ENCODE measurements at places on chromosomes 12 and 14.

- DNase-seq, result no peak
Measured at GRCh38 chr12:3544296-3544965, 53.4 kb downstream of the PRMT8 start.

DNA sequence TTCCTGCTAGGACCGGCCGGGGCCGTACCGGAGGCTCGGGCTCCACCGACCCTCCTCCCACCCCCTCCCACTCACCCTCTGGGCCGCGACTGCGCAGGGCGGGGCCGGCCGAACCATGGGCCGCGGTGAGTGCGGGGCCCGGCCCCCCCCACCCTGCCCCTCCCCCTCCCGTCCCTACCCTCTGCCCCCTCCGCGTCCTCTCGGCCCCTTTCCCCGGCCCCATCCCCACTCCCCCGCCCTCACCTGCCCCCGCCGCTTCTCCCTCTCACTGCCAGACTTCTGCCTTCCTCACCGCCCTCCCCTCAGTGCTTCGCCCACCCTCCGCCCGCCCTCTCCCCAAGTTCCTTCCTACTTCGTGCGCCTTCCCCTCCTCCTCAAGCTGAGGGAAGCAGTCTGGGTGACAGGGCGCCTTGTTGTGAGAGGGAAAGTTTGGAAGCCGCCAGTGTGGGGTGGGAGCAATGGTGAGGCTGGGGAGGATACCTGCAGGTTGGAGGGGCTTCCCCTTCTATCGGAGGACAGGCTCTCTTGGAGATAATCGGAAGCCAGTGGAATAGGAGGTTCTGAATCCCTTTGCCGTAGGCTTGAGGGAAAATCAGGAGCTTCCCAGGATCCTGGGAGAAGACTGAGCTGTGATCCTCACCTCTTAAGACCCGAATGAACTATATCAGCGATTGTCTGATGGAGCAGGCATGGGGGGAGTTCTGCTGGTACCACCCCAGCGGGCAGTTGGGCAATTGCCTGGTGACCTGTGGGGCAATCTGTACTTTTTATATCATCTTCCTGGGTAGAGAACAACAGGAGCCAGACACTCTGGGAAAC, 472 bp downstream of the MBD6 start:
- no peak for DNase-seq

GRCh38 chr14:87254331-87254874, 738.6 kb downstream of the GALC start:
- no peak for DNase-seq

DNA sequence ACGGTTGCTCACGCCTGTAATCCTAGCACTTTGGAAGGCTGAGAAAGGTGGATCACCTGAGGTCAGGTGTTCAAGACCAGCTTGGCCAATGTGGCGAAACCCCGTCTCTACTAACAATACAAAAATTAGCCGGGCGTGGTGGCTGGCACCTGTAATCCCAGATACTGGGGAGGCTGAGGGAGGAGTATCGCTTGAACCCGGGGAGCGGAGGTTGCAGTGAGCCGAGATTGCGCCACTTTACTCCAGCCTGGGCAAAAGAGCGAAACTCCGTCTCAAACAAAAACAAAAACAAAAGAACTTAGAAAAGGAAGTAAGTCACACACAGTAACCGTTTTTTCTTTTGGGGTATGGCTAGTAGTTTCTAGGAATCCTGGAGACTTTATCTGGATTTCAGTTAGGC, 1.7 kb upstream of the PALS1 start:
- no peak for DNase-seq

DNA sequence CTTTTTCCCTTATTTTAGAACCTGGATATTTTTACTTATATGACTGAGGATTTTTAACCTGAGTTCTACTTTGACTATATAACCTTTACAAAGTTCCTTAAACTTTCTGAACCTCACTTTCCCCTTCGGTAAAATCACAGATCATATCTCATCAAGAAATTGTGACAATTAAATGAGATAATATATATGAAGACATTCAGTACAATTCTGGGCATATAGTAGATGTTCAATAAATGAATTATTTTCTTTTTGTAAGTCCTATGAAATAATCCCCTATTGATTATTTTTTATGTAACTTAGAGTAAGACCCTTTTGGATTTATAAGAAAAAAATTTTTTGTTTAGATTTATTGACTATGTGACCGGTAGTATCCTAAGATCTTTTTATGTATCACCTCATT, 17.6 kb upstream of the FAM177A1 start:
- no peak for DNase-seq

GRCh38 chr12:27524494-27524835, 459 bp downstream of the PPFIBP1 start:
- DNase-seq, result no peak

GRCh38 chr12:75660107-75660530, 148.7 kb upstream of the KRR1 start:
- DNase-seq, result no peak

DNA sequence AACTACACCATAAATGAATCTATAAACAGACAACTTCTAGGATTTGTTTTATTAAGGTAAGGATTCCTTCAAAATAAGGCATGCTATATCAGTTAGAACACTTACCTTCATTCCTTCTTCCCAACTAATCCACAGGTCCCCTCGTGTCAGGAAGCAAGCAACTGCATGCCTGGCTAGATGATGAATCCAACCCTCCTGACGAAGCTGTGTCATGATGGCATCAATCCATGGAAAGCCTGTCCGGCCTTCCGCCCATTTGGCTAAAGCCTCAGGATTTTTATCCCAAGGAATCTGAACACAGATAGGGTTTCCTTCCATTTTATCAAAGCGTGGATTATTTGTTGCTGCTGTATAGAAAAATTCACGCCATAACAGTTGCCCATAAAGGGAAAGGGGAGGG, 12.5 kb upstream of the MTERF2 start:
- DNase-seq, result no peak

- DNase-seq, result no peak
Measured at GRCh38 chr12:55893723-55894122, 34.0 kb downstream of the PYM1 start.

DNA sequence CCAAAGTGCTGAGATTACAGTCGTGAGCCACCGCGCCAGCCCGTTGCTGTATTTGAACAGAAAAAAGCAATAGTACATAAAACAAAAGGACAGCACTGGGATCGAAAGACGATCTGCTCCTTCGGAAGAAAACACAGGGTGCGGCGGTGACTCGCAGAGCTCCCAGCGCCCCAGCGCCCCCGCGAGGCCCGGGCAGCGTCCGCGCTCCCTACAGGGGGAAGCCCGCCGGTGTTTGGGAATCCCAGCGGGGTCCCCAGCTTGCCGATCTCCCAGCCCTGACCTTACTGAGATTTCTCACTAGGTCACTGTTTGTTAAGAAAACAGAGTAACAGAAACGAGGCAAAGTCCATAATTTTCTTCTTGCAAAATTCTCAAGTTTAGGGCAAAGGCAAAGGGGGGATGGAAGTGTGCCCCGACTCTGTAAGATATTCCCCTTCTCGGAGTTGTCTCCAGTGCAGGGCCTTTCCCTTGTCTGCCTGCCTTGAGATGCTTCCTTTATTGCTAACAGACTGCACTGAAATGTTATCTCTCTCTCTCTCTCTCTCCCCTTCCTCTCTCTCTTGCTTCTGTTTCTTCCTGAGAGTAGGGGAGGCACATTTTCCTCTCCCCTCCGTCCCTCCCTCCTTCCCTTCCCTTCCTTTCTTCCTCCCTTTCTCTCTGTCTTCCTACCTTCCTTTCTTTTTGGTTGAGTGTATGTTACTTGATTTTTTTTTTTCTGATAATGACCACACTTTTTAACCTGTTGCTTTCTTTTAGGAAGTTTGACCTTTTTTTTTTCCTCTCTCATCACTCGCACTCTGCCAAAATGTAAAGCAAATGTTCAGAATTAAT, 91.9 kb downstream of the TMEM30B start:
- no peak for DNase-seq

DNA sequence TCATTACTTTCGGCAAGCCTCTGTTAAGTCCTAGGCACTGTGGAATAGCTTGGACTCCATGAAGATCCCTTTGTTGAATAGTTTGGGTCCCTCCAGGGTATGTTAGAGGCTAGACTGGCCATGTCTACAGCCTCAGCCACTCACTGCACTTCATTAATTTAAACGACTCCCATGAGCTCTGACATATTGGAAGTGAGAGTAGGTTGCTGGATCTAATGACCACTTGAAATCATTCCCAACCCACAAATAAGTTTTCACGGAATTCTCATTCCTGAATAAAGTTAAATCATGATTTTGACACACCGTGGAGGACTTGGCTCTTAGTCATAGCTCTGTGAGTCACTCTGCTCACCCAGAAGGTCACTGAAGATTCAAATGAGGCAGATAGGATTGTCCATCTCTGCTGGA, 21.4 kb upstream of the APPL2 start:
- no peak for DNase-seq

- DNase-seq, result no peak
Measured at GRCh38 chr14:40694023-40694422, 912.7 kb upstream of the LRFN5 start.

GRCh38 chr12:65881965-65882413, 57.7 kb downstream of the HMGA2 start:
- DNase-seq, result no peak

- DNase-seq, result no peak
Measured at GRCh38 chr12:122406701-122407164, 15.7 kb downstream of the CLIP1 start.

GRCh38 chr14:22386924-22387775, 201.9 kb downstream of the DAD1 start:
- no peak for DNase-seq

DNA sequence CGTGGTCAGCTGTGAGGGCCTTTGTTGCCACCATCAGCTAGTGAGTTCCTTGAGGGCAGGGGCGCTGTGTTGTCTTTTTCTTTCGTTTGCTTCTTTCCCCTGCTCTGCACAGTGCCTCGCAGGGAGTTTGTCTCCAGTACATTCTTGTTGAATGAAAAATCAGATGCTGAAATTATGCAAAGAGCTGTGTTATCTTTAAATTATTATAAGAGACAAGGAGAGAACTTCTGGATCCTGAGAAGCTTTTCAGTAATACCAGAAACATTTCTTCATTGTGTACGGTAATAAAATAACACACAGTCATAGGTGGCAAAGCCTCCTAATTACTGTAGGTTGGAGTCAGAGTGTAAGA, 14.9 kb downstream of the EML1 start:
- no peak for DNase-seq

DNA sequence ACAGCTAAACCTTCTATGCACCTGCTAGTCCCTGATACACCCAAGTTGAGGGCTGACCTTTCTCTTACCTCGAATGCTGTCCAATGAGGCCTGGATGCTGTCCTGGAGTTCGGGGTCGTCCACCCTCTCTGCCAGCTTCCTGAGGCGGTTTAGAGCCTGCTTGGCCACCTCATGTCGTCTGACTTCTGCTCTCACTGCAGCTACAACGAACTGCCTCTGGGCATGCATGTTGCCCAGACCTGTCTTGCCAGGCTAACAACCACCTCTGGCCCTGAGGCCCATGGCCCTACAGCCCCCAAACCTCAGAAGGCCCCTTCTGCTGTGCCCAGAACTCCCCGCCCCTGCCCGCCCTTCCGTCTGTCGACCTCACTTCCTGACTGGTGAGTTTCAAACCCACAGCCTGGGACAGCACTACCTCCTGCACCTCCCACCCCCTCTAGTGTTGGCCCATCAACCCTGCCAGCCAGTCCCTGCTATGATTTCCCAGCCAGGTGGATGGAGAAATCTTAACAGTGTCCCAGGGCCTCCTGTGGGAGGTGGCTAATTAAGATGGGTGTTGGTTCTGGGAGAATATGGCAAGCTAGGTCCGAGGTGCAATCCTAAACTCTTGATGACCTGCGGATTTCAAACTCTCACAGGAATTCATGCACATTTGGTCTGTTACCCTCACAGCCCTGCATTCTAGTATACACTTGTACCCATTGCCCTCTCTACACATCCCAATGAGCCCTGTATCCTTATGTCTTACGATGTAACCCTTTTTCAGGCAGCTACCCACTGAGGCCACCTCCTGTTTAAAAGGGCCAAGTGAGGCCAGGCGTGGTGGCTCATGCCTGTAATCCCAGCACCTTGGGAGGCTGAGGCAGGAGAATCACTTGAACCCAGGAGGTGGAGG, 2.7 kb upstream of the TSPAN31 start:
- no peak for DNase-seq

GRCh38 chr14:105974902-105975301, 448.5 kb downstream of the TMEM121 start:
- DNase-seq, result no peak

DNA sequence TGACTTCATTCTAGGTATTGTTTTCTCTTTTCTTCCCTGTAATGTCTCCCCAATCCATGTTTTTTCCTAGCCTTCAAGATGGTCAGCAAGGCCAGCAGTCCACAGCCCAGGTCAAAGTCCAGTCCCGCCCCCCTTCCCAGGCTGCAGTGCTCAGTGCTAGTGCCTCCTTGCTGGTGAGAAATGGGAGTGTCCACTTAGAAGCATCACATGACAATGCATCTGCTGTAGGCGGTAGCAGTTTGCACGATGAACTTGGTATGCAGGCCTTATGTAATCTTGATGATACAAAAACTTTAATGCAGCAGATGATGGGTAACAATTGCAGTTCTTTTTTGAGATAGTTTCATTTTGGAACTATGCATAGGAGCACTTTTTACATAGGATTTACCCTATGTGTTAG, 88.4 kb downstream of the PCNX1 start:
- DNase-seq, result no peak

GRCh38 chr12:51217968-51218606, at the start of gene POU6F1:
POU6F1 (minus strand) TSS chr12:51218062; CDS start chr12:51206836, 11,226 bp downstream.
- no peak for DNase-seq

GRCh38 chr12:93219947-93220346, 157.8 kb upstream of the NUDT4 start:
- DNase-seq, result no peak

- no peak for DNase-seq
Measured at GRCh38 chr14:24481622-24482324, 26.3 kb downstream of the CMA1 start.
